ENCODE measurements at places on chromosomes 16 and 17.

DNA sequence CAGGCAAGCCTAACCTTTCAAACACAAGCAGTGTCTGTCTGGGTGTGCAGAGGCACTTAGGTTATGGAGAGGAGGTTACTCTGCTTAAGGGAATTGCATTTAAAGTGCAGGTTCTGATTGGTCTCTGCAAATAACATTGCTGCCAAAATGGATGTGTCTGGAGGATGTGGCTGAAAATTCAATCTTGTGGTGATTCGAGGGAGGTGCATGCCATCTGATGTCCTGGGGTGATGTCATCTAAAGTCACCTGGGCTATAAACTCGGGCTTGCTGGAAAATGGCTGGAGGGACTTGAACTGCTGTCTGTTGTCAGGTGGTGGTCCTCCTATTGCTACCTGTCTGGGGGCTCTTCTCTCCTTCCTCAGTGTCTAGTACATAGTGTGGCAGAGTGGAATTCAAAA lies 28.3 kb upstream of the GPR139 start:
- DNase-seq, result no peak

DNA sequence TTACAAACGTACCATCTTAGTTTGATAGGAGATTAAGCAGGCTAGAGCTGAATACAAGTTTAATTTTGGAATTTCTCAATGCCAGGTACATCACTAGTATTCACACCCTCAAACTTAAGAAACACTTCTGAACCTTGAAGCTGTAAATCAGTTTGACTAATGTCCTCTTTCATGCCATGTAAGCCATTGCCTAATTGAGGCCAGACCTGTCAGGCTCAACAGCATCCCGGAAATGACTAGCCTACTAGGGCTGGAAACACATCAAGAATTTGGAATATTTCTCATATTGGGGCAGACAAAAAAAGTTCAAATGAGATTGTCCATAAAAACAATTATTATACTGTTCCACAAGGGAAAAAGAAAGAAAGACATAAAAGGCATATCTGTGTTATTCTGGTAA lies 1.7 kb downstream of the USP32 start:
- peak; percentile 83 for DNase-seq

DNA sequence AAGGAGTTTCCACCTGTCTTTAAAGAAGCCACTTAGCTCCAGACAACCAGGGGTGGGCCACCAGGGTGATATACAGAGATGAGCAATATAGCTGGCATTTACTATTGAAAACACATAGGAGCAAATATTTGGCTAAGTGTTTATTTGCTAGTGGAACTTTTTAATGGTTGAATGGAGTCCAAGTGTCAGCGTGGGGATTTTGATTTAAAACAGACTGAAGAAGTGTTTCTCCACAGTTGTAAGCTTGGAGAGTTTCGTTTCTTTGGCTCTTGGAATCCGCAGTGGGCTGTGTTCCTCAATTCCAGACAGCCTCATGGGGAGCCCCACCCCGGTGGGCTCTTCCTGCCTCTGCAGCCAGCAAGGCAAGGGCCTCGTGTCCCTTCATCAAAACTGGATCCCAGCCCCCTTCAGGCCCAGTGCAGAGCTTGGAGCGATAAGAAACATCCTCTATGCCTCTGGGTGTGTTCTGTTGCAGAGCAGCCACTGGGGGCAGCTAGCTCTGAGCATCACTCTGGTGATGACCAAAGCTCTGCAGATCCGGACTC lies 36.1 kb downstream of the NOG start:
- no peak for DNase-seq

DNA sequence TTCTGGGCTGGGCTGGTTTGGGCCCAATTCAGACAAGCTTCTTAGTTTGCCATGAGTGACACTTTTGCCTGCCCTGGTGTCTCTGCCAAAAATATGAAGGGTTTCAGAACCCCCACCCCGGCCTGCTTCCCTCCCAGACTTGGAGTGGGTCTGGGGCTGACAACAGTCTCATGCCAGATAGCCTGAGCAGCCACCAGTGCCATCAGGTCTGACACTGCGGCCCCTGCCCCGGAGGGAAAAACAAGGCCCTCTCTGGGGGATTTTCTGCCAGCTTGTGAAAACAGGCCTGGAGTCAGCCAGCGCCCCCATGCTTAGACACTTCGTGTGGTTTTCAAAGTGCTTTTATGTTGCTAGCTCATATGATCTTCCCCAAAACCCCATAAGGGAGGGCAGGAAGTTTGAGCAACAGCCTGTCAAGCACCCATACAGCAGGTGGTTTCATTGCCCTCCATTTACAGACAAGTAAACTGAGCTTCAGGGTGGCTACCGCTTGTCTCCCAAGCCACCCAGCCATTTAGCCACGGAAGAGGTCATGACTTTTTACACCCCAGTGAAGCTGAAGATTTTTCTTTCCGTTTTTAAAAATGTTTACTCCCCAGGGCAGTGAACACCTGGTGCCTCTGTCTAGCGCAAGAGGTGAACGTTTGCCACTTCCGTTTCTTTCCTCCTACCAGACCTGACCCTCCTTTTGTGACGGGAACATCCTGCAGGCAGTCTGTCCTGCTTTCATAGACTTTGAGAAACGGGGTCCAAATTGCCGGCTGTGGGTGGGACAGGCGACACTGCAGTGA lies 300.6 kb downstream of the SEC14L1 start:
- peak; percentile 78 for DNase-seq

- peak; percentile 26 for DNase-seq
These were observed 12.9 kb downstream of the SYCE1L start for GRCh38 chr16:77211880-77212740.

GRCh38 chr17:74190154-74190553 lies 13.3 kb upstream of the RPL38 start:
- DNase-seq, result peak; percentile 61
